ENCODE measurements at places on chromosomes 5 and 9.

DNA sequence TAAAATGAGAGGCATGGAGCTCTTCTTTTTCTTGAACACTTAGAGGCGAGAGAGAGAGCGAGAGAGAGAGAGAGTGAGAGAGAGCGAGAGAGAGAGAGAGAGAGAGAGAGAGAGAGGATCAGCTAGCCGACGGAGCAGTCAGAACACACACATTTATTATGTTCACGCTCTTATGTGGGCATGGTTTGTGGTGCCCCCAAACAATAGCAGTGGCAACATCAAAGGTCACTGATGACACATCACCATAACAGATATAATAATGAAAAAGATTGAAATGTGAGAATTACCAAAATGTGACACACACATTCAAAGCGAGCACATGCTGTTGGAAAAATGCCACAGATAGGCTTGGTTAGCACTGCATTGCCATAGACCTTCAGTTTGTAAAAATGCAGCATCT is 116.1 kb downstream of the KDM4C start:
- no peak for DNase-seq

- DNase-seq, result no peak
These were observed 368.8 kb downstream of the GLIS3 start for GRCh38 chr9:3931058-3931457.

DNA sequence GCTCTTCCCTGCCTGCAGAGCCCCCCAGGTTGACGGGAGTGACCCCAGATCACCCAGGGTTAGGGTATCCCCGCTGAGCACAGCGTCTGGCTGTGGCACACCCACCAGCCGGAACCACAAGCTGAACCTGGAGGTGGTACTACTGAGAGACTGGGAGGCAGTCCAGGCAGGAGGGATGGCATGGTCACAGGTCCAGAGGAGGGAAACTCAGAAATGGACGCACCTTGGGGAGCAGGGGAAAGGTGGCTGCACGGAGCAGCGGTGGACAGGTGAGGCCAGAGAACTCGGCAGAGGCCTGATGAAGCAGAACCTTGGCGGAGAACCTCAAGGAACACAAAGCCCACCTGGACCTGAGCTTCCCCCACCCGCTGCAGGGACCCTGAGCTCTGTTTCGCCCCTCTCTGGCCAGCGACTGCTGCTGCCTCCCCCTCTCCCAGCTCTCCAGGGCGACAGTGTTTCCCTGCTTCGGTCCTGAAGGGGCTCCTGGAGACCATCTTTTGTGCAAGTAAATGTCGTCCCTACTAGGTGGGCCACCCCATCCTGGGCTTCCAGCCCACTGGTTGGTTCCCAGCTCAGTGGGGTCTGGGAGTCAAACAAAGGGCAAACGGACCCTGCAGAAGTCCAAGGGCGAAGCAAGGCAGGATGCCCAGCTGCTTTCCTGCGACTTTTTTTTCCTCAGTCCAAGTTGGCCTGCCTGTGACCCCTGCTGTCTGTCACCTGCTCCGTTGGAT is 845 bp downstream of the ADGRD2 start:
- DNase-seq, result no peak

- no peak for DNase-seq
These were observed 56.4 kb upstream of the RPL26L1 start for GRCh38 chr5:172902497-172903472.

DNA sequence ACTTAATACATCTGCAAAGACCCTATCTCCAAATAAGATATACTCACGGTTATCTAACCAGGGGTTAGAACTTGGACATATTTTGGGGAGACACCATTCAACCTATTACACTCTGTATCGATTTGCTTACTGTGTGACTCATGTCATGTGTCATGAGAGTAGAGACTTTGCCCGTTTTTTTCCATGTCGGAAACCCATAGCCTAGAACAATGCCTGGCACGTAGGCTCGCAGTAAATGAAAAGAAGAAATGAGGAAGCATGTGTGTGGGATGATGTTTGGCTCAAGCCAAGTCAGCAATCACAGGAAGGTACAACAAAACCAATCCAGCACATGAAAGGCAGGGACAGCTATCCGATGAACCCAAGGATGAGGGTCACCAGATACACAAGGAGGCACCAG is 94.6 kb upstream of the DNAH5 start:
- DNase-seq, result peak; percentile 20

GRCh38 chr5:91098541-91098940 is 284.6 kb downstream of the ARRDC3 start:
- DNase-seq, result no peak

GRCh38 chr5:38535248-38535750 is 21.1 kb downstream of the LIFR start:
- DNase-seq, result no peak

GRCh38 chr5:38285226-38285625 is 26.9 kb downstream of the EGFLAM start:
- DNase-seq, result no peak

DNA sequence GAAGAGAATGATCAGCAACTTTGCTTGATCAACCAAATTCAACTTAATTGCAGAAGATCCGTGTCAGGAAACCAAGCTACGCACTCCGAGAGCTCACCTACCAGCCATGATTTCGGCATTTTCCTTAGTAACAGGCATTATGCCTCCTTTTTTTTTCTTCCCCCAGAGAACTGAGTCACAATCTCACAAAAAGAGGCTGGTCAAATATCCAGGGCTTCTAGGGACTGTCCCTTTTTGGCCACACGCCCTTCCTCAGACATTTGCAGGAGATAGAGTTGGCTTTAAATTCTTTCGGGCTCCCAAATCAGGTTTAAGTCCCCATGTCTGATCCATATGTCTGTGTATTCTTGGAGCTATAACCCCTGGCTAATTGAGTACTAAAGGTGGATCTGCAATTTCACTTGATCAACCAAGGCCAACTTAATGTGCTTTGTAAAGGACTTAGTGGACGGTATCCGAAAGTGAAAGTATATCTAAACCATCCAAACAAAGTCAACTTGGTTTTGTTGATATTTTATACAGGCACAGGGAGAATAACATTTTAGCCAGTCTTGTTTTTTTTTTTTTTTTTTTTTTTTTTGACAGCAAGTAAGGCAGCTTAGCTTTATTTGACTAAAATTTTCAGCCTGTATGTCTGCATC is 100.8 kb upstream of the TBCA start:
- no peak for DNase-seq

DNA sequence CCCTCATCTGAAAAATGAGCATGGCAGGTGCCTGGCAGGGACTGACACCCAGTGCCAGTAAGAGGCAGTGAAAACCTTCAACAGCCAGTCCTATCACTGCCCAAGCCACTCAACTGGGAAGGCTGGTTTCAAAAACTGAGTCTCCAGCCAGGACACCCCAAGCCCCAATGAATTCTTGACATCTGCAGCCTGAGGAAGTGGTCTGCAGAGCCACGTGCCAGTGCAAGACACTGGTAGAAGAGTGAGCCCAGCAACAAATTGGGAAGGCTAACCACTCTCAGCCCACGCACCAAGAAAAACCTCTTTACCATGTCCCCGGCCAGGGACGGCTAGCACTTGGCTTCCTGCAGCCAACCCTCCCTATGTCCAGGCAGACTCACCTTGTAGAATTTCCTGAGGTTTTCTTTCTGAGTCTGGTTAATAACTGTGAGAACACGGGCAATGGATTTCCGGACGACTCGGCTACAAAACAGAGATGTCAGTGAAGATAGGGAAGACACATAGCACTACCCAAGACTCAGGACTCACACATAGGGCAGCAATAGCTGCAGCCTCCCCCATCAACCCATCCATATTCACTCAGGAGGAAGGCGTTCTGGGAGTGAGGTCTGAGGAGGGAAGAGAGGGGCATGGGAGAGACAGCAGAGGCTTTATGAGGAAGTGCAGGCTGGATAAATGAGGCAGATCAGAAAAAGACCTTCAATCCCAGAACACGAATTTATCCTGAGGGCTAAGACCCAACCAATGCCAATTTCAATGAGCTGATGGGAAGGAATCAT is 1.8 kb downstream of the RPL35 start:
- peak; percentile 27 for DNase-seq

DNA sequence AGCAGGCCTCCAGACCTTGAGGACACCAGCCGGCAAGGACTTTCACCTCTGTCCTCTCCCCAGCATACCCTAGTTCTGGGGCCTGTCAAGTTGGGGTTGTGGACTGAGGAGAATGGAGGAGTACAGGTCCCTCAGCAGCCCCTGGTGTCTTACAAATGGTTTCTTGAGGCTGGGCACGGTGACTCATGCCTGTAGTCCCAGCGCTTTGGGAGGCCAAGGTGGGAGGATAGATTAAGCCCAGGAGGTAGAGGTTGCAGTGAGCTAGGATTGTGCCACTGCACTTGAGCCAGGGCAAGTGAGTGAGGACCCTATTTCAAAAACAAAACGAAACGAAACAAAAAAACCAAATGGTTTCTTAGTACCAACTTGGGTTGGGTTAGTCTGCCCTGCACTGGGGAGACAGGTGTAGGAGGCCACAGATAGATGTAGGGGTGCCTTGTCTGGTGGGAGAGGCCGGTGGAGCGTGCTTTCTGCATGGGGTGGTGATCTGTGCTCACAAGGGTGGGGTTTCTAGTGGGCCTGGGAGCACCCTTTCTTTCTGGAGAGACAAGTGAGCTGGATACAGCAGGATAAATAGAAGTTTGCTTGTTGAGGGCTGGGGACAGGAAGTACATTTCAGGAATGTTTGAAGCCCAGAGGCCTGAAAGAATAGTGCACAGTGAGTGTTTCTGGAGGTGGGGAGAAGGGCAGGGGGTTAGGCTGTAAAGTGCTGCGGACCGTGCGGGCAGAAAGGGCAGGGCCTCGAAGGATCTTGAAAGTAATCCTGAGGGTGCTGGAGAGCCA is 37.7 kb upstream of the PSD2 start:
- DNase-seq, result no peak

- DNase-seq, result no peak
These were observed 1.2 kb downstream of the TEX10 start for GRCh38 chr9:100351508-100351907.

GRCh38 chr9:127263237-127263636 is 1.3 kb upstream of the GARNL3 start:
- no peak for DNase-seq

DNA sequence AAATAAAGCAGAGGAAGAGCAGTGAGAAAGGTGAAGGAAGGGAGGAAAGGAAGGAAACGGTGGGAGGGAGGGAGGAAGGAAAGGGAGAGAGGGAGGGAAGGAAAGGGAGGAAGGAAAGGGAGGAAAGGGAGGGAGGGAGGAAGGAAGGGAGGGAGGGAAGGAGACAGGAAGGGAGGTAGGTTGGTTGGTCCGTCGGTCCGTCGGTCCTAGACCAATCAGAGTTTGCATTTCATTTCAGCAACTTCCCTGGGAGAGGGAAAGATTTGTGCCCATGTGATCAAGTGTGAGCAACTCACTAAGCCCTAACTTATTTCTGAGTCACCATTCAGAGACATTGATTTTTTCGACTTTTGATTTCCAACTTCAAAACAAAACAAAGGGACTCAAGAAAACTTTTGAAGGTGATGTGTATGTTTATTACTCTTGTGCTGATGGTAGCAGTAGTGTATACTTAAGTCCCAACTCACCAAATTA is 18.8 kb downstream of the NANS start:
- peak; percentile 17 for DNase-seq

GRCh38 chr5:171595801-171596231 is 176.4 kb downstream of the FGF18 start:
- DNase-seq, result no peak

DNA sequence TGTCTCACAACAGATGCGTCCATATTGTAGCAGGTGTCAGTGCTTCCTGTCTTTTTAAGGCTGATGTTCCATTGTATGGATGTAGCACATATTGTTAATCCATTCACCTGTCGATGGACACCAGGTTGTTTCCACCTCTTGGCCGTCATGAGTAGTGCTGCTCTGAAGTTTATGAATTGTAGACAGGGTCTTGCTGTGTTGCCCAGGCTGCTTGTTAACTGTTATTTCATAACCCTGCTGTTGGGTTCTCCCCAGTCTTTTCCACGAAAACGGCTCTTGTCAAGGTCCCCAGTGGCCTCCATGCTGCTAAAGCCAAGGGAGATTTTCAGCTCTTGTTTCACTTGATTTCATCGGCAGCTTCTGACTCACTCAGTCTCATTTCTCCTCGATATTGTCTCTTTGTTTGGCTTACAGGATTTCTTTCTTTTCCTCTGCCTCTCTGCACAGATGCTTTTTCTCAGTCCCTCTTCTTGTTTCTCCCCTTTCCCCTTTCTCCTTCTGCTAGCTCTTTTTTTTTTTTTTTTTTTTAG is 12.1 kb upstream of the PSD2 start:
- no peak for DNase-seq

- DNase-seq, result no peak
These were observed 38.8 kb upstream of the ANKRD33B start for GRCh38 chr5:10525124-10525495.

GRCh38 chr9:86135371-86135770 is 36.0 kb upstream of the GOLM1 start:
- DNase-seq, result no peak

- DNase-seq, result no peak
These were observed 7.6 kb downstream of the ENC1 start for GRCh38 chr5:74632947-74633356.

DNA sequence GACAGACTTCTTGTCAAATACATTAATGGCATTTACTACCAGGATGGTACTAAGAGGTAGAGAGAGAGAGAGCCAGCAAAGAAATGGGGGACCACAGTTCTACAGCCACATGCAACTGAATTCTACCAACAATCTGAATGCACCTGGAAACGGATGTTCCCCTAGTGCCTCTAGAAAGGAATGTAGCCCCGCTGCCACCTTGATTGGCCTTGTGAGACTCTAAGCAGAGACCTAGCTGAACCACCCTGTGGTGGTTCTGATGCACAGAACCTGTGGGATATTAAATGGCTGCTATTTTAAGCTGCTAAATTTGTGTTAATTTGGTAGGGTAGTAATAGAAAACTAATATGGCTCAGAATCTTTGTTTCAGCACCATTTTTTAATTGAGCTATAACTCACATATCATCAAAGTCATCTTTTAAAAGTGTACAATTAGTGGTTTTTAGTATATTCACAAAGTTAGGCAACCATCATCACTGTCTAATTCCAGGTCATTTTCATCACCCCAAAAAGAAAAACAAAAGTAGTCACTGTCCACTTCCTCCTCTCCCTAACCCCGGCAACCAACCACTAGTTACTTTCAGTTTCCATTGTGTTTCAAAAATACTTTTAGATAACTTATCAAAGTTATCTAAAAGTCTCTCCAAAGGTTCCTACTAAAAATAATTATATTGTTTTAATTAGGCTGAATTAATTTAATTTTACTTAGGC is 51.7 kb downstream of the CPLANE1 start:
- peak; percentile 11 for DNase-seq

Data from KBM-7 (cell line).